ENCODE measurements at places on chromosomes 2 and 18.

GRCh38 chr18:70250781-70251180, 38.1 kb upstream of the SOCS6 start:
- no peak overlapping the region for H3K27ac ChIP-seq
- no peak for DNase-seq
- peaks cover 6% of the 10 kb centered on the region for H3K27me3 ChIP-seq
- no peaks in the 10 kb centered on the region for H3K4me1 ChIP-seq

- peaks cover 19% of the 10 kb centered on the region for H3K4me1 ChIP-seq
- no peak overlapping the region for H3K4me3 ChIP-seq
- H3K27ac ChIP-seq = peak overlapping the region; percentile 11
- H3K36me3 ChIP-seq = peaks cover 3% of the 10 kb centered on the region
Measured at GRCh38 chr2:43387092-43388062, 161.0 kb upstream of the ZFP36L2 start.

DNA sequence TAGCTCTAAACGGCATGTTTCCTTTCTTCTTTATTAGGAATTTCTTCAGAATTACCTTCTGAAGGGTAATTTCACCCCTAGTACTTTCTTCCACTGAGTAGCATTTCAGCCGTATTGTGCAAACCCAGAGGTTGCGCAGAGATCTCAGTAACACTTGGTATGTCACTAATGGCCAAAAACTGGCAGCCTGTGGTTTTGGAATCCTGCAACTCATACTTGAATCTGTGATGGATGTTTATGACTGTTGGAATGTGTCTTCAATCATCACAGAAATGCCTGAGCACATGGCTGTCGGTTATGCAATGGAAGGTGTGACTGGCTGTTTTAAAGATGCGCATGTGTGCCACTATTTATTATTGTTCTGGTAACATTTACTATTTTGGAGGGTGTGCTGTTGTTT, 100.0 kb downstream of the COLEC12 start:
- H3K4me1 ChIP-seq = no peaks in the 10 kb centered on the region
- no peak for DNase-seq
- H3K27me3 ChIP-seq = peaks cover 6% of the 10 kb centered on the region
- H3K27ac ChIP-seq = no peak overlapping the region
- no peak overlapping the region for H3K4me3 ChIP-seq

- DNase-seq = no peak
- H3K27me3 ChIP-seq = peaks cover 11% of the 10 kb centered on the region
- no peak overlapping the region for H3K27ac ChIP-seq
- H3K4me3 ChIP-seq = no peak overlapping the region
- no peaks in the 10 kb centered on the region for H3K36me3 ChIP-seq
Measured at GRCh38 chr2:71602581-71602980, 149.2 kb downstream of the DYSF start.

DNA sequence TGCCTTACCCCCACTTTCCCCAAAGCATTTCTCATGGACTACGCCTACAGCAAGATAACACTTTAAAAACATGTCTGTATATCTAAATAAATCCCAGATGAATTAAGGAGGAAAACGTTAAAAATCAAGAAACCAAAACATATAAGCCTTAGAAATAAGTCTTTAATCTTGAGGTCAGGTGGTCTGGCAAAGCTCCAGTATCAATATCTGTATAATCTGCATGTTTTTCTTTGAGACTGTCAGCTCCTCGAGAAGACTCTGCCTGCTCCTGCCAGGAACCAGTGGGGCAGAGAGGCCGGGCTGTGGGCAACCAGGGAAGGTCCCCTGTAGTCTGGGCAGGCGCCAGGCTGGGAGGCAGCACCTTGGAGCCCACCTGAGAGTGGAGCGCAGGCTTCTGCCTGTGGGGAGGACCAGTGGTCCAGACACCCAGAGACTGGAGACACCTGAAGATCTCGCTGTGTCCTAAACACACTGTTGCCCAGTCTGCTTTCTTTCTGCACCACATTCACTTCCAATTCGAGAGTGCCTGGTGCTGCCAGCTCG, 291.0 kb upstream of the SOX11 start:
- no peaks in the 10 kb centered on the region for H3K36me3 ChIP-seq
- DNase-seq = no peak
- no peak overlapping the region for H3K4me3 ChIP-seq

GRCh38 chr2:9167718-9168657, 38.6 kb upstream of the ASAP2 start:
- H3K4me1 ChIP-seq = no peaks in the 10 kb centered on the region
- H3K36me3 ChIP-seq = no peaks in the 10 kb centered on the region
- DNase-seq = no peak
- no peak overlapping the region for H3K27ac ChIP-seq
- H3K4me3 ChIP-seq = no peak overlapping the region

All from activated CD4-positive, alpha-beta T cell treated with anti-CD3 and anti-CD28 coated beads for 36 hours (primary cell).